ENCODE measurements at places on chromosomes 1 and 21.

DNA sequence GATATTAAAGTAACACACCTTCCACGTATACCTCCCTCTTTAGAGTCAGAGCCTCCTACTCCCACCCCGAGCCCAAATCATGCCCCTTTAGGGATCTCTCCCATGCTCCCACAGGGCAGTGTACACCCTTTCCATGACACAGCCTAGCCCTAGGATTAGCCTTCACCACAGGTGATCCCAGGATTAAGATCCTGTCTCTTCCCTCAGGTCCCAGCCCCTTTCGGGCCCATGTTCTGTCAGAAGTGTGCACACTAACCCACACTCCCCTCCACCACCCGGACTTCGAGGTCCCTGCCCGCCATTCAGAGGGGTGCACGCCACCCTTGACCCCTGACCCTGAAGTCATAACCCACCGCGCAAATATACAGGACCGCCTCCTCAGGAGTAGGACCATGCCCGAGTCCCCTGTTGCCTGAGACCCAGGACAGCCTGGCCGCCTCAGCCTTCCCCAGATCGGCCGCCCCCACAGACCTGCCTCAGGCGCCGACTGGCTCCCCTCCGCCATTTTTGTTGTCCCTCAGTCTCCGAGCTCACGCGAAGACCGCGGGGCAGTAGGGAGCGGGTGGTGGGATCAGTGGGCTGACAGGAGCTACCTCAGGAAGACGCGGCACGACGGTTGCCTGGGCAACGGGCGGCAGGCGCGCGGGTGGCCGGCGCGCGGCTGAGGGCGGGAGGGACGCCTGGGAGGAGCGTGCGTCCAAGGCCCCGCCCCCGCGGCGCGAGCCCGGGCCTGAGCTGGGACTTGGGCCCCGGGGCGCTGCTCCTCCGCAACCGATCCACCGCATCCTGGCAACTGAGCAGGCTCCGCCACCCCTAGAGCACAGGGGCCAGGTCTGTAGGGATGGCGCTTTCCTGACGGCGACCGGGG lies at the start of gene AGBL4:
Gene AGBL4, minus strand, starts transcription at position 663 of the 868 bp plus-strand sequence.
- DNase-seq: peak; percentile 46

DNA sequence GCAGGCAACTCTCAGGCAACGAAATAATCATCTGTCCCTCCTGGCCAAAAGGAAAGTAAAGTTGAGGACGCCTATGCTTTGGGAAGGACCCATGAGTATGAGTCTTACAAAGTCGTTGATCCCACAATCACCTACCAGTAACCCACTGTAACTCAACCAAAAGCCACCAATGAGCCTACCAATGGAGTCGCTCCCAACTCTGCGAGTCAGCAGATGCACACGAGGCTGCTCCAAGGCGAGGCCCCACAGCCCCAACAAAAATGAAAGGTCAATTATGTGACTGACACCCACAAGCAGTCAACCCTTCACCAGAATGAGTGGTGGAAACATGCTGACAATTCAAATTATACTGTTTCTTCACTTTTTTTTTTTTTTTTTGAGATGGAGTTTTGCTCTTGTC lies 12.0 kb downstream of the SETD4 start:
- DNase-seq: no peak

- no peak for DNase-seq
These were observed 58.2 kb downstream of the PDE9A start for GRCh38 chr21:42711667-42712066.

- no peak for DNase-seq
These were observed 241.8 kb downstream of the KIF26B start for GRCh38 chr1:245396615-245397014.

DNA sequence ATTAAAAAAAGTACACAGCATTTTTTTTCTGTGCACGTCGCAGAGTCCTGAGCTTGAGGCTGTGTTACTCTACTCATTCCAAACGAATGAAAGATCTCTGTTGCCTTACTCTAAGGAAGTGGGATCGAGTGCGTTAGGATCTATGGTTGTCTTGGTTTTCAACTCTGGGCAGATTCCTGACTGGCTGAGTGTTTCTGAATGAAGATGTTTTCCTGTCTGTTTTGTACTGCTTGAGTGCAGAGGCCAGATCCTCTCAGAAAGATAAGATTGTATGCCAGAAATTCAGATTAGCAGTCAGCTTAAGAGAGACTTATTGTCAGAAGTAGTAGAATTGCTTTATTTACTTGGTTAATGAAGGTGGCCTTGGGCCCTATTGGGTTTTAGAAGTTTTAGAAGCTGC lies 14.0 kb downstream of the PLA2G2E start:
- no peak for DNase-seq

- peak; percentile 81 for DNase-seq
These were observed 5.7 kb upstream of the SLC1A7 start for GRCh38 chr1:53148123-53148522.

DNA sequence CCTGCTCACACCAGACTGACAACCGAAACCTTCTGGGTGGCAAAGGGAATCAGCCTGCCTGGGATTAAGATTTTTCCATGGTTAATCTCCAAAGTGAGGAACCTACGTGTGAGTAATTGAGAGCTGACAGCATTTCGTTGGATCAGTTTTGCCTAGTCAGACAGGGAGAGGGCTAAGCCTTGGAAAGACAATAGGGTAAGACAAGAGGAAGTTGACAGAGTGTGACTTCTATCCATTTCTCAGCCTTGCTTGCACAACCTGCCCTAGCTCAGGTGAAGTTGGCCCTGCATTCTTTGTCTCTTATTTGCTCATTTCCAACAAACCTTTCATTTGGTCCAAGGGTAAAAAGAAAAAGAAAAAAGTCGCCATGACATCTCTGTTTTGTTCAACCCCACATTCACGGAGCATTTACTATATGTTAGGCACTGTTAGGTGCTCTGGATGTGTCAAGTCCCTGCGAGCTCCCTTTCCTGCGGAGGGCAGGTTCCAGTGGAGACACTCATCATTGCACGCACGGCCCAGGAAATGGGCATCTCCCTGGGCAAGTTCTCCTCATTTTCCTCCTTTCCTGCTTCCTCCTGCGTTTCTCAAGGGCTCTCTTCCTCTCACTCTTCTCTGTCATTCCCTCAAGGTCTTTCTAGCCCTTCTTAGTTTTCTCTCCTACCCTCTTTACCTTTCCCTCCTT lies 23.3 kb downstream of the KIRREL1 start:
- no peak for DNase-seq

GRCh38 chr1:50492142-50492541 lies 68.9 kb upstream of the DMRTA2 start:
- no peak for DNase-seq

DNA sequence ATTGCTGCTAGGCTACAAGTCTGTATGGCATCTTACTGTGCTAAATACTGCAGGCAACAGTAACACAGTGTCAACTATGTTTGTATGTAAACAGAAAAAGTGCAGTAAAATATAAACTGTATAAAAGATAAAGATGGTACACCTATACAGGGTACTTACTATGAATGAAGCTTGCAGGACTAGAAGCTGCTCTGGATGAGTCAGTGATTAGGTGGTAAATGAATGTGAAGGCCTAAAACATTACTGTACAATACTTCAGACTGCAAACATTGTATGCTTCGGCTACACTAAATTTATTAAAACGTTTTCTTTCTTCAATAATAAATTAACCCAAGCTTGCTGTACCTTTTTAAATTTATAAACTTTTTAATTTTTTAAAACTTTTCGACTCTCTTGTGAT lies 97.1 kb downstream of the HLX start:
- no peak for DNase-seq

GRCh38 chr1:208149213-208149612 lies 95.0 kb downstream of the PLXNA2 start:
- DNase-seq: no peak

DNA sequence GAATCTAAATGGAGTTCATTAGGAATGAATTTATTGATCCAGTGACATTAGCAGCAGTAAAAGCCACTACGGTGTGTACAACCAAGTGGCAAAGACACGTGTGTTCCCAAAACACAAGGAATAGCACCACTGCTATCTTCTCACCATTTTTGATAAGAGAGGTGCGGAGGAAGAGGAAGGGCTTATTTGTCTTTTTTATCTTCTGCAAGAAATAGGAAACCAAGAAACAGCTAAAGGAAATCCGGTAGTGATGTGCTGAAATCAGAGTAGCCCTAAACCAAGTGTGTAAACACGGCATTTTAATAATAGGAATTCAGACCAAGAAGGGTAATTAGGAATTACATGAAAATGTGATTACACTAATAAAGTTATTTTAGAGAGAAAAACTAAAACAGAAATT lies 9.1 kb upstream of the SCYL3 start:
- DNase-seq: no peak

DNA sequence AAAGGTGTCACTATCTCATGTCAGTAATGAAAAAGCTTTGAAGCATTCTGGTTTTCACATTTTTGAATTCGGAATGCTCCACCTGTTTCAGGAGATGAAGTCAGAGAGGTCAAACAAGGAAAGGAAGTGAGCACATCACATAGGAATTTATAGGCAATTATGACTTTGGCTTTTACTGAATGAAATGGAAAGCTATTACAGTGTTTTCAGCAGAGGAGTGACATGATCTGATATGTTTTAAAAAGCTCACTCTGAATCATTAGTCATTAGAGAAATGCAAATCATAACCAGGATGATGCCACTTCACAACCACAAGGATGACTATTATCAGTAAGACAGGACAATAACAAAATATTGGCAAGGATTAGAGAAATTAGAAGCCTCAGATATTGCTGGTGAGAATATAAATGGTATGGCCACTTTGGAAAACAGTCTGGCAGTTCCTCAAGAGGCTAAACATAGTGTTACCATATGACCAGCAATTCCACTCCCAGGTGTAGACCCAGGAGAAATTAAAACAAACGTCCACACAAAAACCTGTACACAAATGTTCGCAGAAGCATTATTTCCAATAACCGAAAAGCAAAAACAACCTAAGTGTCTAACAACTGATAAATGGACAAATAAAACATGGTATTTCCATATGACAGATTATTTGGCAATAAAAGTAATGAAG lies 7.5 kb downstream of the TAF1A start:
- DNase-seq: peak; percentile 87

DNA sequence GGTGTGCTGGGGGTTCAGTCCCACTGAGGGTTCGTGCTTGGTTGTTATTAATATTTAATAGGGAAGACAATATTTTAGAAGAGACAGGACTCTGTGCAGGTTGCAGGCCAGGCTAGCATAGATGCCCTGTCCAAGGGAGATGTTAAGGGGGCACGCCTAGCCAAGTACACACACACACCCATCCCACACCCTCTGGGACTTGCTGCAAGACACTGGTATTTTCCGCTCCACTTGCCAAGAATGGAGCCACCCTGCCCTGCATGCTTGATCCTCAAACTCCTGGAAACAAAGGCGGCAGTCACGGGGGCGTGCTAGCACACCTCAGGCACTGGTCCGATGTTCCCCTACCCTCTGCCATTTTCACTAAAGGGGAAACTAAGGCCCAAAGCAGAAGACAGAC lies 99.1 kb downstream of the MRPL37 start:
- no peak for DNase-seq

DNA sequence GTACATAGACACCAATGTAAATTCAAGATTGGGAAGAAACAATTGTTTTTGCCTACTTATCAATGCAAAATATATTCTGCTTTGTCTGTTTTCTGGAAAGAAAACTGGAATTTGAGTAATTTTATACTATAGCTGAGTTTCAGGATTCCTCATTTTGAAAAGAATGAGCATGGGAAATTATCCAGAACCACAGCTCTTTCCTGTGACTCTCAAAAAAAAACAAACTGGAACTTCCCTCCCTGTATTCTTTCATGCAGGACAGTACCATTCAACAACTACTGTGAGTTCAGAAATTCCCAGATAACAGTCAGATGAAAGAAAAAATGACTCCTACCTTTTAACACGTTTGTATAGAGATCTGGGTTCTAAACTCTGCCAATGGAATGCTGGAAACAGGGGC lies 372.4 kb downstream of the TGFB2 start:
- peak; percentile 23 for DNase-seq

DNA sequence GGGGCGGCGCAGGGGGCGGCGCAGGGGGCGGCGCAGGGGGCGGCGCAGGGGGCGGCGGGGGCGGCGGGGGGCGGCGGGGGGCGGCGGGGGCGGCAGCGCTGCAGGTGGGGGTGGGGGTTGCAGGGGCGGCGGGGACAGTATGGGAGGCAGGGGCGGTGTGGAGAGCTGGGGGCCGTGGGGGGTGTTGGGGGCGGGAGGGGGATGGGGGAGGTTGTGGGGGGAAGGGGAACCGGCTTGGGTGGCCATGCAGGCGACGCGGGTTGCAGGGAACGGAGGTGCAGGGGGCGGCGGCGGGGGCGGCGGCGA lies 13.0 kb upstream of the SLC19A1 start:
- no peak for DNase-seq

DNA sequence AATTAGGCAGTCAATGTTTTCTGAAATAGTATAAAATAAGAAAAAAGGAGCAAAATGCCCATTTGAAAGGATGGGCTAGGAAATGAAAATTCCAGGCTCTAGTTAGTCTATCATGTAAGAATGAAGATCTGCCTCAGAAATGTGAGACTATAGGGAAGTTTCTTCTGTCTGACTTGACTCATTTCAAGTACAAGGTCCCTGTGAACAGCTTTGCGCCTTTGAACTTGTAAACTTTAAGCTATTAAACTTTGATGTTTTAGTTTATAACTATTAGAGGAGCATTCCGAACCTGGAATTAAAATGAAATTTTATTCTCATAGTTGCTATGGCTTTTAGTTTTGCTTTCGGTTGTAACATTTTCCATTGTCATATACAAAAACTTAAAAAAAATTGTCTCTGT lies 199.4 kb downstream of the RPS6KC1 start:
- DNase-seq: no peak

GRCh38 chr1:49045371-49045770 lies 268.7 kb upstream of the BEND5 start:
- no peak for DNase-seq

GRCh38 chr1:239443361-239443760 lies 57.0 kb downstream of the CHRM3 start:
- DNase-seq: no peak

GRCh38 chr1:175081983-175082382 lies 14.3 kb downstream of the TNN start:
- DNase-seq: no peak

GRCh38 chr21:38861989-38862683 lies 56.4 kb downstream of the ETS2 start:
- DNase-seq: no peak

- no peak for DNase-seq
These were observed 43.7 kb downstream of the TRIT1 start for GRCh38 chr1:39839651-39840050.

- DNase-seq: no peak
These were observed 21.5 kb downstream of the LRIG2 start for GRCh38 chr1:113094506-113094905.

- peak; percentile 77 for DNase-seq
These were observed 700 bp upstream of the KMO start for GRCh38 chr1:241531195-241532161.

DNA sequence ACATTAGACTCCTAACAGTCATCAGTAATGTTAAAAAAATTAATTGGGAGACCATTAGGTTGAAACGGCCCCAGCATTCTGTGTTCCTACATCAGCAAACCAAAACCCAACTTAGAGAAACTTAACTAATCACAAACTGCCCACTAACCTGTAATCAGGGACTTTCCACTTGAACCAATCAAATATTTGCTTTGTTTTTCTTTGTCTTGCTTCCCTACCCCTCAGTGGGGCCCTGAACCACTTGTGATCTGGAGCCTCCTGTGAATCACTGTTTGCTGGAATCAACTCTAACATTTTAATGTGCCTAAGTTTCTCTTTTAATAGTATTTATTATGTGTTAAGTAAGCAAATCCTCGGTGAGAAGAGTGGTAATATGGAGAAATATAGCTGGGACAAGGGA lies 64.0 kb downstream of the ABCA4 start:
- no peak for DNase-seq

- no peak for DNase-seq
These were observed 189.7 kb downstream of the KCNH1 start for GRCh38 chr1:210944252-210944651.

Measured in HT1080 (cell line).